Caco-2 (cell line): ENCODE measurements at places on chromosomes 3 and 15.

DNA sequence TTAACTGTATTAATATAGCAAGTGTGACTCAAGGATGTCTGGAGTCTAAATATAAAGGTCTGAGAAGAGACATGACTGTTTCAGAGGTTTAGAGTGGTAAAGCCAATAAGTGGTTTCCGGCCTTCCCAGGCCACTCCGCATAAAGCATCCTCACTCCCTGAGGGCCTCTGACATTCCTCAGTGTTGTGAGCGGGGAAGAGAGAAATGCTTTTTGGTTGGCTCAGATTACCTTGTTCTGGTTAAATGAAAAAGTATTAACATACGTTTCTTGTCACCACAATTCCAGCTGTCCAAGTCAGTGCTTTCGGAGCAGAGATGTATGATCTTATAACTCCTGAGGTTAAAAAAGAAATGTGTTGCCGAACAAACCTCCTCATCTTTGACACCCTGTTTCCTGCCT lies 103.8 kb downstream of the RBMS3 start:
- no peak for DNase-seq

GRCh38 chr3:55446850-55447249 lies 40.3 kb downstream of the WNT5A start:
- DNase-seq, result no peak

DNA sequence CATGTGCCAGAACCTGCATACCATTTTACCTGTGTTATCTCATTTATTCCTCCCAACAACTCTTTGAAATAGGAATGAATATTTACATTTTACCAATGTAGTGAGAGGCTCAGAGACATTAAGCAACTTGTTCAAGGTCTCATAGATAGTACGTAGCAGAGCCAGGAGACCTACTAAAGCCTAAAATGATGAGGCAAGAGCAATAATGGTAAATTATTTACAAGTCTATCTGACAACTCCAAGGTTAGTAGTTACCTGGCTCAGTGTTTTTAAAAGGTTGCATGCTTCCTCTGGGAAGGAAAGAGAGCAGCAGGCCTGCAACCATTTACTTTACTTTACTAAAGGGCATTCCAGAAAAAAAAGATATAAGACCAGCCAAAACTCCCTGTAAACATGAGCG lies 103.0 kb downstream of the CFAP20DC start:
- no peak for DNase-seq

- DNase-seq, result no peak
Observed at GRCh38 chr3:187130346-187131066, 8.8 kb downstream of the RPL39L start.

DNA sequence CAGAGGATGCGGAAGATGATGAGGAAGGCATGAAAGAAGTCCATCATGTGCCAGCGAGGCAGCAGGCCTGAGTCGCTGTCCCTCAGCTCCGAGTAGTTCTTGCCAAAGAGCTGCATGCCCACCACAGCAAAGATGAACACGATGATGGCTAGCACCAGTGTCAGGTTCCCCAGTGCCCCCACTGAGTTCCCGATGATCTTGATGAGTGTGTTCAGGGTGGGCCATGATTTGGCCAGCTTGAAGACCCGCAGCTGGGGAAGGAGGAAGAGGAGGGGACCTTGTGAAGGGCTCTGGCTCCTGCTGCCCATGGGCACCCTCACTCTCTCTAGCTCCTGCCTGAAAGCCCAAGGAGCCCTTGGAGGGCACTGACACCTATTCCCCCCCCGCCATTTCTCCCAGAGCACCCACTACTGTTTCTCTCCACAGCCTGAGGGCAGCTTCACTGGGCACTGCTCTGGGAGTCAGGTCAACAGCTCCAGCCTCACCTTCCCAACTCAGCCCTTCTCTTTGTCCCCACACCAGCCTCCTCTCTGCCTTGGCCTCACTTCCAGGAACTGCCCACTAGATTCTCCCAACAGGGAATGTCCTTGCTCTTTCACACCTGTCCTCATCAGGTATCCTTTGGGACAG lies 63.6 kb downstream of the SCN5A start:
- DNase-seq, result no peak

- DNase-seq, result peak; percentile 73
Observed at GRCh38 chr15:71732636-71733035, 77.7 kb upstream of the NR2E3 start.

DNA sequence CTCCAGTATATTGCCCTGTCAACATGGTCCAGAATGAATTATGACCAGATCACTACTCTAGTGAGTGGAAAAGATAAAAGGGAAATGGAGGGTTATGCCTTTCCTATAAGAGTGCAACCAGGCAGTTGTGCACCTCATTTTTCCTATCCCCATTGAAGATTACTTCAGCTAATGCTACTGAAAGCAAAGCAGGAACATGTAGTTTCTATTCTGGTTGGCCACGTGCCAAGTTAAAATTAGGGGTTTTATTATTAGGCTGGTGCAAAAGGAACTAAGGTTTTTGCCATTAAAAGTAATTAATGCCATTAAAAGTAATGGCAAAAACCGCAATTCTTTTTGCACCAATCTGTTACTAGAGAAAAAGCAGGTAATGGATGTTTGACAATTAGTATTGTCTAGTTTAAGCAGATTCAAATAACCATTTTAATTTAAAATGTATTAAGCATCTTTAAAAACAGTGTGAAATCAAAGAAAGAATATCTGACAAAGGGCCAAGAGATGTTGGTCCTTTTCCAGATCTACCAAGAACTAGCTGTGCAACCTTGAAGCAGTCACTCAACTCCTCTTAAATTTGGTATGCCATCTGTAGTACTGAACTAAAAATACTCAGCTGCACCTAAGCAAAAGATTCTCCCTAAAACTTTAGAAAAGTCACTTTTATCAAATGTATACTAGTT lies 567.5 kb upstream of the CCDC54 start:
- DNase-seq, result no peak

DNA sequence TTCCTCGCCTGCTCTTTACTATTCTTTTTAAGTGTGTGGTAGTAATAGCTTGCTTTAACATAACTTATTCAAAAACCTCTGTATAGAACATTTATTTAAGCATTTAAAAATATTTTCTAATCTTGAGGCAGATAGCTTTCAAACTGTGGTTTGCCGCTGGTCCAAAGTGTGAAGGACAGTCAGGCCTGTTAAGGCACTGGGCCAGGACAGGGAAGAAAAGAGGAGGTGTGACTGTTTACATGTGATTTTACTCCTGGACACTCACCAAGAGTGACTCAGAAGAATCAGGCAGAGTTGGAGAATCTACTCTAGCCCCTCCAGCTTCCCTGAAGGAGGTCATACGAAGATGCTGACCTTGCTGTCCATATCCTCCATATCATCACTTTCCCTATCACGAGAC lies 44.7 kb downstream of the CEP152 start:
- no peak for DNase-seq

DNA sequence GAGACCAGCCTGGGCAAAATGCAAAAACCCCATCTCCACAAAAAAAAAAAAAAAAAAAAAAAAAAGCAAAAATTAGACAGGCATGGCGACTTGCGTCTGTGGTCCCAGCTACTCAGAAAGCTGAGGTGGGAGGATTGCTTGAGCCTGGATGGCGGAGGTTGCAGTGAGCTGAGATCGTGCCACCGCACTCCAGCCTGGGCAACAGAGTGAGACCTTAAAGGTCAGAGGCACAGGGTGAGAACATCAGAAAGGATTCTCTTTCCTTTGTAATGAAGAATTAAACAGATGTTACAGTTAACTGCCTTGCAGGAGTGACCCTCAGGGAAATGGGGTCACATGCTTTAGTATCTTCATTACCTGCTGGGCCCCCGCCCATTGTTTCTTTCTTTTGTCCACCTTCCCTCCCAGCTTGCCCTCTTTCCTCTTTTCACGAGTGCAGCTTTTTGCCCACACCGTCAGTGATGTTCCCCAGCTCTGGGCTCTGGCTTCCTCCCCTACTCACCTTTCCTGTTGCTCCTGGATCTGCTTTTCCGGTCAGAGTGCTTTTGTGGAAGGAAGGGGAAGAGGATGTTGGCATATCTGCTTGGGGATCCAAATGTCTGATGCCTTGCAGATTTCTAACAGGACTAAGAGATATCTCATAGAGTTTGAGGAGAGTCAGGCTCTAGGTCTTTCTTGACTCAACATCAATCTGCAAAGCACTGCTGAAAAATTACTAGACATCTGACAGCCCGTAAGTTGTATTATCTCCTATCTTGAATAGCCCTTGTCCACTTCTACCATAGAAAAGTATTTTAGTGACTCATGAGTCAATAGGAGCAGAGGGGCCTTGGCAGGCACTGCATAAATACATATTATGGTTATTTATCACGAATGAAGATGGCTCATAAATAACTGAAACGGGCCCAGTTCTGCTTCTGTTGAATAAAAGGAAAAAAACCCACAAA lies 35.6 kb upstream of the NDUFB4 start:
- no peak for DNase-seq

- no peak for DNase-seq
Observed at GRCh38 chr3:139540651-139541531, 1.3 kb upstream of the RBP1 start.

DNA sequence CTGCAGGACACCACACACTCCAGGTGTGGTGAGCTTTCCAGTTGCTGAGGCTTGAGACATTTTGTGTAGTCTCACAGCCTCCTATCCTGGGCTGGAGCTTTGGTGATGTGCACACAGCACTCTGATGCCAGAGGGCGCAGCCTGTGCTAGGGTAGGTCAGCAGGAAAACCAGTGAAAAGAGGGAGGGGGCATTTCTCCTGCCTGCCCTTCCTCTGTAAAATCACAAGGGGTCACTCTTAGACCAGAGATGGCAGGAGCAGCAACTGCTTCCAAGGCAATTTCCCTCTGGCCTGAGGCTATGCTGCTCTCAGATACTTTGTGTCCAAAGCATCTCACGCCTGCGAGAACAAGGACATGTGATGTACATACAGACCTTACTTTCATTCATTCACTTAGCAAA lies 16.5 kb upstream of the MUSTN1 start:
- peak; percentile 79 for DNase-seq

GRCh38 chr15:91482799-91483198 lies 370.7 kb upstream of the SLCO3A1 start:
- no peak for DNase-seq

- no peak for DNase-seq
Observed at GRCh38 chr15:85422607-85423006, 42.2 kb downstream of the AKAP13 start.

GRCh38 chr3:189267981-189268613 lies 96.3 kb downstream of the TPRG1 start:
- peak; percentile 37 for DNase-seq

GRCh38 chr3:194251007-194251406 lies 100.1 kb downstream of the CPN2 start:
- no peak for DNase-seq

DNA sequence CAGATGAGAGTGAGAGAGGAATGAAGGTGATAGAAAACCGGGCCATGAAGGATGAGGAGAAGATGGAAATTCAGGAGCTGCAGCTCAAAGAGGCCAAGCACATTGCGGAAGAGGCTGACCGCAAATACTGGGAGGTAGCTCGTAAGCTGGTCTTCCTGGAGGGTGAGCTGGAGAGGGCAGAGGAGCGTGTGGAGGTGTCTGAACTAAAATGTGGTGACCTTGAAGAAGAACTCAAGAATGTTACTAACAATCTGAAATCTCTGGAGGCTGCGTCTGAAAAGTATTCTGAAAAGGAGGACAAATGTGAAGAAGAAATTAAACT lies 88.9 kb downstream of the EOMES start:
- no peak for DNase-seq

- DNase-seq, result no peak
Observed at GRCh38 chr15:27482287-27482686, 511.3 kb downstream of the GABRG3 start.

- no peak for DNase-seq
Observed at GRCh38 chr3:188530226-188530625, 376.3 kb downstream of the LPP start.

DNA sequence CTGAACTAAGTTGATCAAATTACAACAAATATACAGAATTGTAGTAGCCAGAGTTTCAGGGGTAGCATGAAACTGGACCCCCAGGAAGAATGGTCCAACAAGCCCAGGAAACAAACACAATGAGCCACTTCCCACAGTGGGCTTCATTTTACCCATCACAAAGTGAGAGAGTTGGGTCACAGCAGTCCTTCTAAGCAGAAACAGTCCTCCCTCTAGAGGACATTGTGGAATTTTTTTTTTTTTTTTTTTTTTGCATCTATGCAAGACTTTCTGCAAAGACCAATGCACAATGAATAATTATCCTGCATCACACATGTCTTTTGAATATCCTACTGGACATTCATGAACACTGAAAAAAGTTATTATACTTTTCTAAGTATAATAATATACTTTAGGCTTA lies 73.8 kb upstream of the ATP13A5 start:
- DNase-seq, result no peak

DNA sequence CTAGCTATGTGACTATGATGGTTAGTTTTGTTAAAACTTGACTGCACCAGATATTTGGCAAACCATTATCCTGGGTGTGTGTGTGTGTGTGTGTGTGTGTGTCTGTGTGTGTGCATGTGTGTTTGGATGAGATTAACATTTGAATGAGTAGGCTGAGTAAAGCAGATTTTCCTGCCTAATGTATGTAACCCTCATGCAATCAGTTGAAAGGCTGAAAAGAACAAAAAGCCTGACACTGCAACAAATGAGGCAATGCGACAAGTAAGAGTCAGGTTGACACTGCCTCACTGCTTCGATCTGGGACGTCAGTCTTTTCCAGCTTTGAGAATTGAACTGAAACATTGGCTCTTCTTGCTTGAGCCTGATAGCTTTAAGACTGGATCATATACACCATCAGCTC lies 643.0 kb downstream of the NAALADL2 start:
- no peak for DNase-seq

DNA sequence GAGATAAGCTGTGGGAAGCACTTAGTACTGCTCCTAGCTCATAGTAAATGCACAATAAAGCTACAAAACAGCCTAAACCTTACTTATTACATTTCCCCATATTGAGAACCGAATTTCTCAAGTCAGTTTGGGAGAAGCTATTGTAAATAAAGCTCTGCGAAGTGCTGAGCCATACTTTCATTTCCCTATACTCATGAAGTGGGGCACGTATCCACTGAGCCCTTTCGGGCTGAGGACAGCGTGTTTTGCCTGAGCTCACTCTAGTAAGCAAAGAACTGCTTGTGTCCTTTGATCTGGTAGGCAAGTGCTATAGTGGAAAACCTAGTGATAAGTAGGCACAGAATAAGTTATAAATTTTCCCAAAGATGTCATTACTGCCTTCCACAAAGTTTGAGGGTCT lies 165.0 kb downstream of the RSL24D1 start:
- no peak for DNase-seq

DNA sequence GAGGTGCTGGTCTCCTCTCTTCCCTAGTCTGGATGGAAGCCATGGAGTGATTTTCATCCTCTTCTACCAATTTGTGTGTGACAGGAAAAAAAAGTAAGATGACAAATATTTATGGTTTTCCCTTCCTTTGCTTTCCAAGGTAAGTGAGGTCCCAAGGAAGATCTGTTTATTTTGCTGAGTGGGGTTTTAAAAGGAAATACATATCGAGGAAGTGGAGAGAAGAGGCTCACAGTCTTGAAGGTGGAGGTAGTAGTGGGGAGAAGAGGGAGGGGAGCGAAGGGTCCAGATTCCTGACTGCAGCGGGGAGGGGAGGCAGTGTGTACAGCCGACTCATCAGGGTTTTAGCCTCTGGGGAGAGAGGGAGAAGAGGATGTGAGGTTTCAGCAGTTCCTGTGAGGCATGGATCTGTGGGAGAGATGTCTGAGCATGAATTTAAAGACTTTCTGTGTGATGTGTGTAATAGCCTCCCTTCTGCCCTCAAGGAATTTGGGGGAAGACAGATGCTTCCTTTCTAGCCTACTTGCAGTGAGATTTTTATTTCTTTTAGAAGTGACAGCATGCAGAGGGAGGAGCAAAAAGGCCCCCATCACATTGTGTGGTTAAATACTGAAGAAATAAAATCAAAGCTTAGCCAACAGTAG lies 272.4 kb downstream of the THRB start:
- no peak for DNase-seq

- DNase-seq, result no peak
Observed at GRCh38 chr3:38204599-38205471, 39.5 kb downstream of the OXSR1 start.

GRCh38 chr3:186644683-186645082 lies 4.5 kb downstream of the FETUB start:
- peak; percentile 40 for DNase-seq
